ENCODE measurements at places on chromosomes 5 and 9.

- DNase-seq: no peak
Observed at GRCh38 chr9:86763791-86764190, 183.5 kb downstream of the GAS1 start.

DNA sequence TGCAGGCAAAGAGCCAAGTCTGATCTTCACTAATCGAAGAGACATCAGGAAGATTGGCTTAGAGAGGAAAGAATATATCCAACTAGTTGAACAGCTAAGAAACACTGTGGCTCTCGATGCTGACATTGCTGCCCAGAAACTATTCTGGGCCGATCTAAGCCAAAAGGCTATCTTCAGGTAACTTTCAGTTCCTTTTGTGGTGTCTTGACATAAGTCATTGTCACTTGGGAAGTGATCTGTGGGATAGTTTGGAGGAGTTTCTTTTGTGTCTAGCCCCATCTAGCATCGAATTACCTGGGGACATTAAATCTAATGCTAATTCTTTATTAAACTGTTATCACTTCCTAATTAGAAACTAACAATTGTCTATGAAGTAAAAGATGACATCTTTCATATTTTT is 24.0 kb downstream of the VLDLR start:
- DNase-seq: no peak

- DNase-seq: no peak
Observed at GRCh38 chr9:81489046-81489445, 200.3 kb downstream of the TLE1 start.

GRCh38 chr5:32001284-32001683 is 172.8 kb downstream of the GOLPH3 start:
- DNase-seq: no peak

GRCh38 chr9:88272986-88273385 is 115.3 kb upstream of the SPIN1 start:
- no peak for DNase-seq

GRCh38 chr5:61280205-61280604 is 51.9 kb upstream of the ZSWIM6 start:
- no peak for DNase-seq

DNA sequence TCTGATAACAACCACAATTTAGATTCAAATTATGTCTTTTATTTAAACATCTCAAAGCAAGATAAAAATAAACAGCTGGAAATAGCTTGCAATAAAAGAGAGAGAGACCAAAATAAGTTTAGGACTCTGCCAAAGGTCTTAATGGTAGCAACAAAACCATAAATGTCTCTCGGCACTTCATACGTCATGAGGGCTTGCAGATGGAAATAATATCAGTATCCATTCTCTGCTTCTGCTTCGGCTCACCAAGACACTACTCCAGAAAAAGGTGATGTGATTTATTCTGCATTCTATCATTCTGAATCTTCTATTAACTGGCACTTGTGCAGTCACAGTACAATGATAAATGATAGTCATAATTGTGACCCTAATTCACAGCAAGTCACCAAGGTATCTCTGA is 56.1 kb downstream of the EBF1 start:
- DNase-seq: no peak
